ENCODE measurements at places on chromosomes 4 and X.

DNA sequence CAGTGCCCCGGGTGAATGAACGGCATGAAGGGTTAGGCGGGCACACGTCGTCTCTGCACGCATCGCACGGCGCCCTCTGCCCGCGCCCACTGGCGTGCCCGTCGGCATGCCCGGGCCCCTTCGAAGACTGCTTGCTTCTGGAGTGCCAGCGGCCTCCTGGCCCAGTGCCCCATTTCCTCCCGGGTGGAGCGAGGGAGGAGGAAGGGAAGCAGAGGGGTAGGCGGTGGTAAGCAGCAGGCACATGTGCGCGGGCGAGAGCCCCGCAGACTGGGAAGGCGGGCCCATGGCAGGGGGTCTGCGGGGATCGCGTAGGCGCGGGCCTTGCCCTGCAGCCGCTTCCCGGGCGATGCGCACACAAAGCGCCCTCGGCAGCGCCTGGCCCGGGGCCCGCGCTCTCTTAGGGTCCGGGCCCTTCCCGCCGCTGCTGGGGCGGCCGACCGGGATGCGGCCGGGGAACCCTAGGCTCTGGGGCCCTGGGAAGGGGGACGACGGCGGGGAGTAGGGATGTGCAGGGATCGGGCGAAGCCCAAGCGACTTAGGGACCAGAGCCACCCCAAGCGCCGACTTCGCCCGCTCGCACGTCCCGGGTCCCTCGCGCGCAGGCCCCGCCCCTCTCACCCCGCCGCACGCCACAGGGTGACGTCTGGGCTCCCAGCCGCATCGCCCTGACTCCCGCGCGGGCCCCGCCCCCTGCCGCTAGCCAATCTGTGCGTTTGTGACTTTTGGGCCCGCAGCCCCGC, 866 bp upstream of the EMD start:
- no peak for DNase-seq

- no peak for DNase-seq
Observed at GRCh38 chr4:120709991-120710390, 212.5 kb downstream of the PRDM5 start.

DNA sequence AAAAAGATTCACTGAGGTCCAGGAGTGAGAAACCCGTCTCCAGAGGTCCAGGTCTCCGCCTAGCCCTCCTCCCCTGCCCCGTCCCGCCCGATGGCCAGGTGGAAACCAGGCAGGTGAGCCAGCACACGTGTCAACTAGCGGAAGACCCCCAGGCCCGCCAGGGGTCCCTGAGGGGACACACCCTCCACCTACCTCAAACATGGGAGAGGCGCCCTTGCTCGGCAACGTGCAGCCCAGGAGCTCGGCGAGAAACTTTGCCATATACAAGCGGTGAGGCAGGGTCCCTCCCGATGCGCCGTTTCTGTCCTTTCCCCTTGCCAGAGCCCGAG, 330.0 kb downstream of the HNRNPD start:
- no peak for DNase-seq

DNA sequence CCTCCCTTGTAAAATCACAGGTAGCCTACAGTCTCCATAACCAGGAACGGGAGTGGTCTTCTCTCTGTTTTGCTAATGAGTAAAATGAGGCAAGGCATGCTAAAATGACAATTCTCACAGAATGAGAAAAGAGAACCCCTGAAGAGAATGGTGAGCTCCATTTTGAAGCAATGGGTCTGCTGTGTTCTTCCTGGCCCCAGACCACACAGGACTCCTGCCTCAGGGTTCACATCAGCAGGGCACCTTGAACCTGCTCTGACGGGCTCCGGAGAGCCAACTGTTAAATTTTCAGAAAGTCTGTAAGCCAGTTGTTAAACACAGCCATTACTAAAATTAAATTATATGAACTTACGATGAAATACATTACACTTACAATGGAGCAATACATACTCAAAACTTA, 32.1 kb upstream of the RBM47 start:
- no peak for DNase-seq

DNA sequence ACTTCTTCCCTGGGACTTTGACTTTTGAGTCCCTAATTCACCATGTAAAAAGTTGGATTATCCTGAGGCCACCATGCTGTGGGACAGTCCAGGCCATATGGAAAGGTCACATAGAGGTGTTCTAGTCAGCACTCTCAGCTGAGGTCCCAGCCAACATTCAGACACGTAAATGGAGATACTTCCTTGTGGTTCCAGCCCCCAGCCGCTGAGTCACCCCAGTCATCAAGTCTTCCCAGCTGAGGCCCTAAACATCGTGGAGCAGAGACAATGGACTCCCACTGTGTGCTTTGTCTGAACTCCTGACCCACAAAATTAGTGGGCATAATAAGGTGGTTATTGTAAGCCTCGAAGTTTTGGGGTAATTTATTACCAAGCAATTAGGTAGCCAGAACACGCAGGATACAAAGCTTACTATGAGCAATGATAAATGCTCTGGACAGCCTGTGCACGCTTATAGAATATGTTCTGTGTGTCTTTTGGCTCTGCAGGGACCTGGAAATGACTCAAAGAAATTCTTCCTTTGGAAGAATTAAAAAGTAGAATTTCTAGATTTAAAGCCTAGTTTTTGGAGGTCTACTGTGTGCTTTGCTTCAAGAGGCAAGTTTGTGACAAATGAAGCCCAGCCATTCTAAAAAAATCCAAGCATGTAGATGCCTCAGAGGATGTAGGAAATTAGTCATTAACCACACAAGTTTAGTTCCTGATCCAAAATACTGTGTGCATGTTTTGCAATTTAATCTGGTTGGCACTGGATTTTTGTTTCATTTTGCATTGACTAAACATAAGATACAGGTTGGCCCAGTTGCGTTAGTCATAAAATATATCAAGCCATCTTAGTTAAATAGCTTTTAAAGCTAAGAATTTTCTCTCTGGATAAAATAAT, 33.2 kb upstream of the SLC9A7 start:
- no peak for DNase-seq

DNA sequence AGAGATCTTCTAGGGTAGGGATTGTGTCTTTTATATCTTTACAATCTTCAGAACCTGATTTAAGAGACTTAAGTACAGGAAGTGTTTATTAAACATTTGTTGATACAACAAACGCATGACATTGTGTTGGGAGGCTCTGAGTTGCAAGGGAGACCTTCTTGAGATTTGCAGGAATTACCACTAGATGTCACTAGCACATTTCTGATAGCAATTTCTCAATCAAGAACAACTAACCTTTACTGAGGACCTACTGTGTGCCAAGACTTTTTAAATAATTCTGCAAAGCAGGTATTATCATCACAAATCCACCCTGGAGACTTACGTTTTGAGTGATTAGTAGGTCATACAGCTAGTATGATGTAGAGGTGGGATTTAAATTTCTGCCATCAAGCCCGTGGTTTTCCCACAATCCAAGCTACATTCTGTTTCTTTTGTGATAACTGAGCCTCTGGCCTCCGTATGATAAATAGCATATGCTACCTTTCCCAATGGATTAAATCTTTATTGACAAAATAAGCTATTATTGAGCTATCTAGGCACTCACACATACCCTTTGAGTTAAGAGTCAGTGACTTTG, 986.0 kb downstream of the CCSER1 start:
- DNase-seq = no peak

- no peak for DNase-seq
Observed at GRCh38 chrX:41022566-41022965, 62.7 kb upstream of the USP9X start.

- no peak for DNase-seq
Observed at GRCh38 chrX:19281256-19281655, 62.5 kb upstream of the PDHA1 start.

DNA sequence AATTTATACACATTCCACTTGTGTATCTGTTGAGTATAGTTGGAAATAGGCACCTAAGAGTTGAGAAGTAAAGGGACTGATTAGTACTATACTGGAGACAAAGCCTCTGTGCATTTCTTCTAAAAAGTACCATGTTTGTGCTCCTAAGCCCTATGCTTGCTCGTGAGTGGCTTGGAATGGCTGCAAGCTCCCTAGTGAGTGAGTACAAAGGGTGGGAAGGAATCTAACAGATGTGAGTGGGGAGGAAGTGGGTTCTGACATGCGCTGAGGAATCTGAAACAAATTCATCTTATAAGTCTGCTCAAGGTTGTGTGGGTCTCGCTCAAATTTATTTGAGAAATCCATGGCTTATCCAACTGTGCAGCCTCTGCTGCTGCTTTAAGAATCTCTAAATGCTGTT, 13.3 kb downstream of the SPCS3 start:
- no peak for DNase-seq

GRCh38 chrX:152024710-152025109, 50.2 kb upstream of the GABRE start:
- no peak for DNase-seq

DNA sequence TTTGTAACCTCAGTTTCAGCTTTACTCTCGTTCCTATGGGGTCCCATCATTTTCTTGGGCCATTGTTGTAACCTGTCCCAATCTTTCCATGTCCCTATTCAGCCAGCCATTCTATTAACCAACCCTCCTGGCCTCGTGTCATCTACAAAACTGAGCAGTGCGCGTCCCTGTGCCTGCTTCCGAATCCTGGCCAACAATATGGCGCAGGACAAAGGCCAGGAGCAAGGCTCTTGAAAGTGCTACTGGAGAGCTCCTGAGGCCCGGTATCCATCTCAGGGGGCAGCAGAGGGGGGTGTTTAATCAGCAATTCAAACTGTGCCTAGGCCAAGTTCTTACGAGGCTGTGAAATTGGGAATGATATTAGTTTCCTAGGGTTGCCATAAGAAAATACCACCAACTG, 41.2 kb upstream of the APLN start:
- no peak for DNase-seq

GRCh38 chr4:173990869-173991210, 292.6 kb downstream of the FBXO8 start:
- DNase-seq = no peak

- no peak for DNase-seq
Observed at GRCh38 chr4:100694467-100694866, 176.6 kb upstream of the EMCN start.

- no peak for DNase-seq
Observed at GRCh38 chr4:2823301-2823670, 20.4 kb upstream of the ADD1 start.

DNA sequence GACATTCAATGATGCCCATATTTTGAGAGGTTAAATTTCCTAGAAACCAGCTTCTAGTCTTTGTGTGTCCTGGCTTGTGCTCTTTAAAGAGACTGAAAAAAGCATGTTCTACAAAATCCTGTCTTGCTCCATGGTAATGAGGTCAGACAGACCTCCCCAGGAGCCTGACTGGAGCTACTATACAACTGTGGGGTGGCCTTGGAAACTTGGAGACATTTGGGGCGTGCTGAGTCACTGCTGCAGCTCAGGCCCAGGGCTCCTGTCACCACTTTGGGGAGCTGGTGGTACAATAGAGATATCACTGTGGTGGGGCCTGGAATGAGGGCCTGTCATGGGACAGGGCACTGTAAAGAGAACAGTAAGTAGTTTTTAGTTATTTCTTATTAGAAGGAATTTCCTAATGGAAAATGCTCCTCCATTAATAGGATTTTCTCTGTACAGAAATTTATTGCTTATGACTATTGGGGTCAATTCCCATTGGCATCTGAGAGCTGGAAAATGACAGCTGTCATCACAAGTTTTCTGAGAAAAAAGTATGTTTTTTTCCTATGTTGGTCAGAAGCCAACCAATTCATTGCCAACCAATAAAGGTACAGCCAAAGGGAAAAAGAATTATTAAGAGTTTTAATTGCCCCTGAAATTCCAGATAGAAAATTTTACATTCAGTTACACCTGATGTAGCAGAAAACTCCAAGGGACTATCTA, 207.4 kb upstream of the JADE1 start:
- DNase-seq = no peak

- DNase-seq = no peak
Observed at GRCh38 chrX:19775830-19776485, 111.4 kb downstream of the SH3KBP1 start.

- no peak for DNase-seq
Observed at GRCh38 chr4:3783693-3784306, 17.6 kb downstream of the ADRA2C start.

DNA sequence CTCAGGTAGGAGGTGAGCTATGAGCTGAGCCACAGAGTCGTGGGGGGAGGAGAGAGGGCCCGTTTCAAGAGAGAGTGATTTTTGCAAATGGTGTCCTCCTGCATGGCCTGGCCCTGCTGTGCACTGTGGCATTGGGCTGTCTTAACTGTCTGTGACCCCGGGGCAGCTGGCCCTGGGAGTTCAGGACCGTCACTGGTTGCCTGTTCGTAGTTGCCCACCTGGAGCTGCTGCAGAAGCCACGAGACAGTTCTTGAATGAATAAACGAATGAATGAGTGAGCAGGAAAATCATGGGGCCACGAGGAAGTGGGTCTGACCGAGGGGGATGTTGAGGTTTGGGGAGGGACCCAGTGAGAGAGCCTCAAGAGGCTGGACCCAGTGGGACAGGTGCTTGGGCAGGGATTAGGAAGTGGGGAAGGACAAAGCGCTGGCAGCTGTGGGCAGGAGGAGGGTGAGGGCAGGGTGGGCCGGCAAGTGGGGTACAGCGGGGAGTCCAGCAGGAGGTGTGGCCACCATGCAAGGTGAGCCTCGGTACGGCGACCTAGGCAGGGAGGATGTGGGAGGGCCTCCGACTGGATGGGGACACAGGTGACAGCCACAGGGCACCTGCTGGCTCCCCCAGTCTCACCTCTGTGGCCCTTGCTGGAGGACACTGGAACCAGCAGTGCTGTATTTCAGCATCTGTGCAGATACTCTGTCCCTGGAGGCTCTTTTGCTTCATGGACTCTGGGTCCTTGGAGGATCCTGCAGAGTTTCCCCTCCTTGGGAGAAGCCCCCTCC, 10.2 kb downstream of the RGS12 start:
- no peak for DNase-seq

DNA sequence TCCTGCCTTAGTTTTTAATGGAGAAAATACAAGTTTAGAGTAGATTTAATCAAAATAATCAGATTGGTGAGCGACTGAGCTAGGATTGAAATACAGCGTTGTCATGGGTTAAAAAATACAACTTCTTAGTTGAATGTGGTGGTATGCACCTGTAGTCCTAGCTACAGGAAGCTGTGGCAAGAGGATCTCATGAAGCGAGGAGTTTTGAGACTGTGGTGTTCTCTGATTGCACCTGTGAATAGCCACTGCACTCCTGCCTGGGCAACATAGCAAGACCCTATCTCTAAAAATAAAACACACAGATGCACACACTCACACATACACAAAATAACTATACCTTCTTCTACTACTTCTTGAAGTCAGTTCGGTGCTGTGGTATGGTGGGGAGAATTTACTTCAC, 19.8 kb upstream of the GBA3 start:
- no peak for DNase-seq

DNA sequence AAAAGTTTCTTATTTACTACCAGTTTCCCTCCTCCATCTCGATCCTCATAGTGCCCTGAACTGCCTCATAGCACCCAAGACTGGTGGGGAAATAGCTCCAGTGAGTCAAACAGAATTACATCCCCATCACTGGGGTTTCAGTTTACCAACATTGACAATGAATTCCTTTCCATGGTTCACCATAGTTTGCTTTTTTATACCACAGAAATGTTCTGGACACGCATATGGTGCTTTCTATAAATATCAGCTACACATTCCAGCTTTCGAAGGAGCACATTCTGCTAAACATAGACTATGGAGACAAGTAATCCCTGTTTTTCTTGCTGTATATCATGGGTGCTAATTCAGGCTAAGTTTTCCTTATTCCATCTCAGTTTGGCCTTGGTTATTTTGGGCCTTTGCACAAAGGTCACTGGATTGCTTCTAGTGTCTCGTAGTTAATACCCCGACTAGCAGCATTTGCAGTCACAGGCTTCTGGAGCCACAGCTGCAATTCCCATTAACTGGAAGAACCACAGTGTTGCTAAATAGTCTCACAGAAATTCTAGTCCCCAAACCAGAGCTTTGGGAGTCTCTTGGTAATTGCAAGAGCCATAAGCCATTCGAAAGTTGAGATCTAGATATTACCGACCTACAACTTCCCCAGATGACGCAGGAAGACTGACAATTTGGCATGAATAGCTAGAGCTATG, 53.4 kb upstream of the TRPC3 start:
- no peak for DNase-seq
